A549 (cell line): ENCODE measurements at places on chromosomes 1 and 21. TPM values are rescaled to one million over a fixed set of nuclear protein-coding genes. Genes with fewer than 3 reads are reported as not detected.

Gene OLIG2
- not detected in 3 replicates for polyA plus RNA-seq

Gene SH2D2A
- polyA plus RNA-seq = 1.6 to 1.8 TPM (median 1.8 TPM) in 3 replicates

Gene TMEM9
- polyA plus RNA-seq = 75.7 to 86.8 TPM (median 83.3 TPM) in 3 replicates

Gene TMPRSS15
- not detected in 3 replicates for polyA plus RNA-seq

Gene LRRIQ3
- 2.4 to 2.8 TPM (median 2.5 TPM) in 3 replicates for polyA plus RNA-seq
